ENCODE measurements at places on chromosomes 11 and 22.
A peak's percentile ranks its signal among the peaks of the same experiment; 100 is the strongest.

- no peak for DNase-seq
Measured at GRCh38 chr11:36155770-36156160, 133.5 kb downstream of the COMMD9 start.

GRCh38 chr11:6567371-6567745 is 36.1 kb downstream of the RRP8 start:
- DNase-seq = no peak

DNA sequence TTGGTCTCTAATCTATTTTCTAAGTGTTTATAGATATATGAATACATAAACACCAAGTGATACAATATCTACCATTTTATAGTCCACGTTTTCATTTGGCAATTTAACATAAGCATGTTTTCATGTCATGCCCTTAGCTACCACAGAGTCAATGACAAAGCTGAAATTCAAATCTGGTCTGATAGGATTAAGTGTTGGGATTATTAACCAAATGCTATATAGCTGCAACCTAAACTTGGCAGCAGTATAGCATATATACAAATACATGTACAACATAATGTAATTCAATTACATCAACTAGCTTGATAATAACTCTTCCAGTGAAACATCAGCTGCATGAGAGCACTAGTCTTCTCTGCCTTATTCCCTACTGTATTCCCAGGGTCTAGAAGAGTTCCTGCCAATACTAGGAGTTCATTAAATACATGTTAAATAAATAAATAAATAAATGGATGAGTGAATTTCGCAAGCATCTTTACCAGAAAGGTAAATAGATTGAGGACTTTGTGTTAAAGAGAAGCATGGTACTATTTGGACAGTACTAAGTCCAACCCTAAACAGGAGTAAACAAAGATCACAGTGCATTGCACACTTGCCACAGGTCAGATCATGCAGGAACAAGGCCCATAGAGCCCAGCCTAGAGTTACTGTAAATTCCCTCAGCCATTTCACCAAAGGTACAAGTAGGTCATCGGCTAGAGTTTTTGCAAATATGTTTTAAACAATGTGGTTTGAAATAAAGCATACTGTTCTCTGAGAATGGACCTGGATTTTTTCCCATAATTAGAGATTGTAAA is 12.8 kb downstream of the SAA4 start:
- DNase-seq = no peak

DNA sequence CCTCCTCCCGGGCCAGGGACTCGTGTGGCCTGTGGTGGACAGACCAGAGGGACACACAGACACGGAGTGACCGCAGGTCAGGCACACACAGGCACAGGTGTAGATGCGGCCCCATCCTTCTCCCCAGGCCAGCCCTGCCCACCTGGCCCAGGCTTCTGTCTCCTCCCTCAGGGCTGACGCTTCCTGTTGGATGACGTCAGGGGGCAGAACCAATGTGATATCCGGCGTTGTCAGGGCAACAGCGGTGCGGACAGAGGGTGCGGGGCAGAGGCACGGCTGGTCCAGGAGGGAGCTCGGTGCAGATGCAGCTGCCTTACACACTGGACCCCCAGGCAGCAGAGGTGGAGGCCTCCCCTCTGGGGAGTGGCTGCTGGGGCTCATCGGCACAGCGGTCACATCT is 2.9 kb upstream of the TUBGCP6 start:
- DNase-seq = no peak

DNA sequence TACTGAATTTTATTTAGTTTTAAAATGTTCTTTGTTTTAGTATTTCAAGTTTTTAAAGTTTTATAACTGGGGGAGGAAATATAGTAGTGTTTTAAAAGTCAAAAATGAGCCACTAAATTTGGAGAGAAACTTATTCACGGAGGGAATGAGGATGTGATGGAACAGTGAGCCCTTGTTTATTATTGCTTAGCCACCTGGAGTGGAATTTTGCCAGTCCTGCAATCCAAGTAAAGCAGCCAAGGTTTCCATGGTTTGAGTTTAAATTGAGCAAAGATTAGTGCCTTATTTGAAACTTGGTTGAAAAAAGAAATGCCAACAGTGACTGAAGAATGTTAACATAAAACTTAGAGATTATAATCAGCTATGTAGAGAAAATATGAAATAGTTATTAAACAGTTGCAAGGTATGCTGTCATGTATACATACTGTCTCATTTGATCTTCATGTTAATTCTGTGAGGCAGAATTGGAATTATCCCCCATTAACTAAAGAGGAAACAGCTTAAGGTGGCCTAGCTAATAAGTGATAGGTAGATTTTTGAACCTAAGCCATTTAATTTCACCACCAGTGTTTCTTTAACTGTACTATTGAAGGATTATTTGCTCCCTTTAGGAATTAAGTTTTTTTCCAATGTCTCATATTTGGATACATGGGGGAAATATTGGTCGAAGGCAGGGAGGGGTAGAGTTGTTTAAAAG is 36.4 kb downstream of the SWAP70 start:
- no peak for DNase-seq

DNA sequence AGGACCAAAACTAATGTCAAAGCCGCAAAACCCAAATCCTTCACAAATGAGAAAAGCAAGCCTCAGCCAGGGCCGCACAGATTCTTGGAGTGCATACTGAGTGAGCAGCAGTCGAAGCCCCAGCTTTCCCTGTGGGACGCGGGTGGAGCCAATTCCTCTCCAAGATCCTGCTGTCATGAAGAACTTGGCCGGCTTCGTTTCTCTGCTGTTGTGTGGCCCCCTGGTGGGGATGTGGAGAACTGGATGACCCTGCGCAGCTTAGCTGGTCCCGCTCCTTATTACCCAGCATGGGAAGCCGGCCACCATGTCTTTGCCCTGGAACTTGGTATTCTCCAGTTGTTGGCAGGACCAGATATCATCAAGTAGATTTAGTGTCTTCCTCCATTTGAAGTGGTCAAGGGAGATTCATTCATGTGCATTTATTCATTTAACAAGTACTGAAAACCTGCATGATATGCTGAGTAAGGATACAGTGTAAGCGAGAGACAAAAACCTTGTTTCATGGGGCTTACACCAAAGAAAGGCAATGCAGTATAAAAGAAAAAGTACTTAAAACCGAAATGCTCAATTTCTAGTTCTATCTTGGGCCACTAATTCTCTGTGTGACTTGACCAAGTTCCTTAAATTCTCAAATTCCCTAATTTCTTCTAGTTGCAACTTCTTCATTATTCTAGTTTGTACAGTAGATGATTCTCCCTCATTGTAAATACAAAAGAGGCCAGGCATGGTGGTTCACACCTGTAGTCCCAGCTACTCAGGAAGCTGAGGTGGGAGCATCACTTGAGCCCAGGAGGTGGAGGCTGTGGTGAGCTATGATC is 56.7 kb upstream of the CRTAM start:
- DNase-seq = peak; percentile 61

GRCh38 chr11:97359016-97359415 is 969.2 kb downstream of the JRKL start:
- DNase-seq = no peak

Data from GF-D8 (cell line).